GM04503 (cell line): ENCODE measurements at places on chromosomes 13 and 19.

DNA sequence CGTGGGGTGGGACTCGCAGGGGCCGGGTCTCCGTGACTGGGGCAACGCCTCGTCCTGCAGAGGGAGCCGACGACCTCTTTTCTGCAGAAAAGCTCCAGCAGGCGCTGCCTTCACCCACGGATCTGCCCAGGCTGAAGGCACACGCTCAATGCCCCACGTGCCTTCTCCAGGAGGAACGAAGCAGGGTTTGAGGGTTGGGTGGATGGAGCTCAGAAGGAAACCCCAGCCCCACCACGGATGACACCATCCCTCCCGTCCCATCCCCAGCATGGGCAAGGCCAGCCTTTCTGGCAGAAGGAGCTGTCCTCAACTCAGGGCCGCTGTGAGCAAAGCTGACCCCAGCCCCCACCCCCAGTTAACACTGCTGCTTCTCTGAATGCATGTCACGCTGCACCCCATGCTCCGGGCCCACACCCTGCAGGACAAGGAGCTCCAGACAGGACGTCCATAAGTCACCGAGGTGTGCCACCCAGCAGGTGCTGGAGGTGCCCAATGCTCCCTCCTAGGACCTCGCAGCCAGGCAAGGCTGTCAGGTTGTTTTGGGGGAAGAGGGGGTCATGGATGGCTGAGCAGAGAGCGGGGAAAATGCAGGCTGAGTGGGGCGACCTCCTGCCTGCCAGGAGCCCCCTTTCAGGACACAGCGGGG, 7.4 kb downstream of the C19orf25 start:
- no peak for DNase-seq

DNA sequence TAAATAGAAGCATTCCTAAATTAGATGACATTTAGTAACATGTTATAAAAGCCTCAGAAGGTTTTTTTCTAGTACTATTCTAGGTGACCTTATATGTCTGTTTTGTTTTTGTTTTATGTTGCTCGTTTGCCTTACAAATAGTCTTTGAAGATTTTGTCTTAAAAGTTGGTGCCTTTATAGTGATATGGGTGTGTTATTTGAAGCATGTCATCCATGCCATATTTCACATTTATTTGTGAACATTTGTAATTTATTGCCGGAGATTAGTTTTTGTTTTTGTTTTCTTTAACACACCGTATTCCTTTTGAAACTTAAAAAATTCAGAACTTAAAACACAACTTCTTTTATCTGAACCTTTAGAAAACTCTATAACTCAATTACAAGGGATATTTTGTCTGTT, 422.8 kb upstream of the PCDH9 start:
- no peak for DNase-seq

GRCh38 chr19:2945575-2946184, 909 bp upstream of the ZNF77 start:
- no peak for DNase-seq

DNA sequence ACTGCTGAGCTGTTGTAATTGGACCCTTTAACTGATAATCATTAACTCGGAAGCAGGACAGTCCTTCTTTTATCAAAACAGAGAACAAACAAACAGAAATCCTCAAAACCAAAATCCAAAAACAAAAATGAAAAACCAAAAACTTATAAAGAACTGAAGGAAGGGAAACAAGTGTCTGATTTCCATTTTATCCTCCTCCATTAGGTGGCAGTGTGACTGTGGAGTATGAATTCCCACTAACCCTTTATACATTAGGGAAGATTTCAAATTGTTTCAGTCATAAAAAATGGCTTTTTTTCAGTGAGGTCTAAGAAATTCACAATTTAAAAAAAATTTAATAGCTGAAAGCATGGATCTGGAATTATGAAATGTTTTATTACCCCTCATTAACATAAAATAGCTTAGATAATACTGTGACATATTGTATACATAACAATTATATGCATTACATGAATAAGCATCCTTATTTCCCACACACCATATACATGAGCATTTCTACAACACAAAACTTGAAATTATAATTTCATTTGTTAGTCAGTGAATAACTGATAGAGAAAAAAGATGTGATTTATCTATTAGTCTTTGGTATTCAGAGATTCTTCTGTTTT, 1074.3 kb upstream of the PCDH9 start:
- DNase-seq, result no peak

DNA sequence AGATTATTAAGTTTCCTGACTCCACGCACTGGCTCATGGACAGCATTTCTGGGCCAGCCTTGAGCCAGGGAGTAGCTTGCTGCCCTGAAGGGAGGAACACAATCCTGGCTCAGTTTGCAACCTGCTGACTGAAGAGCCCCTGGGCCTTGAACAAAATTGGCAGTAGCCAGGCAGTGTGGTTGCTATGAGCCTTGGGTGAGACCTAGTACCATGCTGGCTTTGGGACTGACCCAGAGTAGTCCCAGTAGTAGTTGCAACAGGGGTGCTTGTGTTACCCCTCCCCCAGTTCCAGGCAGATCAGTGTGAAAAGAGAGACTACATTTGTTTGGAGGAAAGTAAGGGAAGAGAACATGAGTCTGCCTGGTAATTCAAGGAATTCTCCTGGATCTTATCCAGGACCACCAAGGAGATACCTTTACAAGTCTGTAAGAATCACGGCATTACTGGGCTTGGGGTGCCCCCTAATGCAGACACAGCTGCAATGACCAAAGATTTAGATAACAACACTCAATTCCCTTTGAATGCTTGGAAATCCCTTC, 22.0 kb downstream of the ITGBL1 start:
- no peak for DNase-seq

DNA sequence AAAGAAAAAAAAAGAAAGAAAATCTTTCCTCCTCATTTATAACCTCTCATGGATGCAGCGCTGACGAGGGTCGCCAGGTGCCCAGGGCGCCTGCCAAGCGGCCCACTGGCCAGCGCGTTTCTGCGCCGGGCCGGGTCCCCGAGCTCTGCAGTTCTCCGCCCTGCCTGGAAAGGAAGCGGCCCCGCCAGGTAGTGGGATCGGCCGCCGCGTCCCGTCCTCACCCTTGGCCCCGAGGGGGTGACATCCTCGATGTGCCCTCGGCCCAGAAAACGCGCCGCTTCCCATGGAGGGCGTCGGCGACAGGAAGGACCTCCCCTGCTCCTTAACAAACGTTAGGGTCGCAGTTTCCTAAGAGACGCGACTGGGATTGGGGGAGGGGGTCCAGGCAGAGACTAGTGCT, 56.9 kb downstream of the ZNF726 start:
- no peak for DNase-seq

GRCh38 chr13:92074658-92075057, 676.2 kb downstream of the GPC5 start:
- DNase-seq, result no peak

GRCh38 chr13:53126841-53127245, 98.2 kb downstream of the OLFM4 start:
- DNase-seq, result no peak

DNA sequence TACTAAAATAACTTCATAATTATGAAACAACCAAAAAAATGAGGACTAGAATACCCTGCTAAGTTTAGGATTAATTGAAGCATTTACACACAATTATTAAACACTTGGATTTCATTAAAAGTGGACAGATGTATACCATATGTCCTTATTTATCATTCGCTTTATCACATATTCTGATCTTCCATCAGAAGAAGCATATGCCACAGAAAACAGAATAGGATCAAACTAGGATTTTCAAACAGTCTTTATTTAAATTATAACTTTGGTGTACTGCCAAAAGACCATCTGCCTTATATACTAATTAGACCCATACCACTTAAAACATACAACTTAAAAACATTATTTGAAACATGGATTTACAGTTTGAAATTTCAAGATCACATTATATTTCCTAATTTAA, 727.1 kb upstream of the KLHL1 start:
- DNase-seq, result no peak

DNA sequence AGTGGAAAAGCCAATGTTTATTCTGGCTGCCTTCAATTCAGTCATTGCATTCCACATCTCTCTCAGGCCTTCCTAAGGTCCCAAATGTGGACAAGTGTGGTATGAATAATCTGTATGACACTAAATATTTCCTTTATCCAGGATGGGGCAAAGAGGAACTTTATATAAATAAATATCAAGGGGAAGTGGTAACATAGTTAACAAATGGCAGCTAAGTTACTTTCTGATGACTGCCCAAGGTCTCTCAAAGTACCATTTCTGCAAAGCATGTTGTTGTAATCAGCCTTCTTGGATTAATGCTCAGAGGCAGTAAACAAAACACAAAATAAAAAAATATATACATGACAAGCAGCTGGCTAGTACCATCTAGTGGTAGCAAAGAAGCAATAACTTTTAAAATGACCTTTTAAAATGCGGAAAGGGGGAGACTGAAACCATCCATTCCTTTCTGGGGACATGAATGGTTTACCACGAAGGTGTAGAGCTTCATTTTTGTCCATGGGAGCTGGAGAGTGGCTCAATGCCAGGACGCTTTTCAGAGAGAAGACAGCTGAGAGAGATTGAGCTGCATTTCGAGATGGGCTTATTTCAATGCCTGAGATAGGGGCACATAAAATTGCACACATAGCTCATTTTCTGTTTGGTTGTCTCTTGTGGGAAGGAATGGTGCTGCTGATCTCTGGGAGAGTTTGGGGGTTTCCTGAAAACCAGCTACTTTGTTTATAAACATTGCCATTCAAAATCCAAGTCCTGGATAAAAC, 259.2 kb downstream of the RFC3 start:
- DNase-seq, result peak; percentile 49

DNA sequence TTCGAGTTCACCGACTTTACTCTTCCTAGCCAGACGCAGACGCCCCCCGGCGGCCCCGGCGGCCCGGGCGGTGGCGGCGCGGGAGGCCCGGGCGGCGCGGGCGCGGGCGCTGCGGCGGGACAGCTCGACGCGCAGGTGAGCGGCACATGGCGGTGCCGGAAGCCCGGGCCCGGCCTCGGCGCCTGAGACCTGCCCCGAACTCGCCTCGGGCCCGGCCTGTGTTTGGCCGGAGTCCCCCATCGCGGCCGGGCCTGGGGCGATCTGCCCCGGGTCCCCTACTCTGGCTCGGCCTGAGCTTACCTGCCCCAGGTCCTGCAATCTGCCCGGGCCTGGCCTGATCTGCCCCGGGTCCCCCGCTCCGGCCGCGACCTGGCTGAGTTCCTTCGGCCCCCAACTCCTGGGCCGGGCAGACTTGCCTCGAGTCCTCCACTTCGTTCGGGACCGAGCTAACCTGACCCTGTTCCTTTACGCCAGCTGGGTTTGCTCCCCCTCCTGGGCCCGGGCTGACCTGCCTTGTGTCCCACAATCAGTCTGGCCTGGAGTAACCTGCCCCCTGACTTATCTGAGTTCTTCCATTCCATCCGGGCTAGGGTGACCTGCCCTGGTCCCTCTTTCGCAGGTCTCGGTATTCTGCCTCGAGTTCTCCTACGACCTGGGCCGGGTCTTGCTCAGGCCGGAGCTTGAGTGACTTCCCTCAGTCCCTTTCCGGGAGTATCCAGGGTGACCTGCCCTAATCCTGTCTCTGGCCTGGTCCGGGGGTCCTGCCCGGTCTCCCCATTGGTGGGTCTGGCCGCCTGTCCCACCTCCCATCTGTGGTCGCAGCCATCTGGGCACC, 764 bp downstream of the UPF1 start:
- no peak for DNase-seq

DNA sequence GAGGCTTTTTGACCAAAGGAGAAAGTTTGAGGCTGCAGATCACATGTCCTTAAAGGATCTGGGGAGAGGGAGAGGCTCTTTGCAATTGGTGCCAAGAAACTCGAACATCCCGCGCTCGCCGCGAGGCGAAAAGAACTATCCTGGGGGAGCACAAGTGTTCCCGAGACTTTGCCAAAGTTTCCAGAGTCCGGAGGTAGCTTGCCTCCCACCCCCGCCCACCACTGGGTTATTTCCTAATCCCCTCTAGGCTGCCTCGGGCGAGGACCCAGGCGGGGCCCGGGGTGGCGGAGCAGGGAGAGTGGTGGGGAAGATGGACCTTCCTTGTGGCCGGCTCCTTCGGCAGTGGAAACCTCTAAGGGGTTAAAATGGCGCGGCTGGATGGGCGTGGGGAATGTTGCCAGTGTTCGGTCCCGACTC, 114.5 kb downstream of the KCNRG start:
- DNase-seq, result no peak

GRCh38 chr13:91233291-91233690, 114.2 kb upstream of the MIR17HG start:
- no peak for DNase-seq

DNA sequence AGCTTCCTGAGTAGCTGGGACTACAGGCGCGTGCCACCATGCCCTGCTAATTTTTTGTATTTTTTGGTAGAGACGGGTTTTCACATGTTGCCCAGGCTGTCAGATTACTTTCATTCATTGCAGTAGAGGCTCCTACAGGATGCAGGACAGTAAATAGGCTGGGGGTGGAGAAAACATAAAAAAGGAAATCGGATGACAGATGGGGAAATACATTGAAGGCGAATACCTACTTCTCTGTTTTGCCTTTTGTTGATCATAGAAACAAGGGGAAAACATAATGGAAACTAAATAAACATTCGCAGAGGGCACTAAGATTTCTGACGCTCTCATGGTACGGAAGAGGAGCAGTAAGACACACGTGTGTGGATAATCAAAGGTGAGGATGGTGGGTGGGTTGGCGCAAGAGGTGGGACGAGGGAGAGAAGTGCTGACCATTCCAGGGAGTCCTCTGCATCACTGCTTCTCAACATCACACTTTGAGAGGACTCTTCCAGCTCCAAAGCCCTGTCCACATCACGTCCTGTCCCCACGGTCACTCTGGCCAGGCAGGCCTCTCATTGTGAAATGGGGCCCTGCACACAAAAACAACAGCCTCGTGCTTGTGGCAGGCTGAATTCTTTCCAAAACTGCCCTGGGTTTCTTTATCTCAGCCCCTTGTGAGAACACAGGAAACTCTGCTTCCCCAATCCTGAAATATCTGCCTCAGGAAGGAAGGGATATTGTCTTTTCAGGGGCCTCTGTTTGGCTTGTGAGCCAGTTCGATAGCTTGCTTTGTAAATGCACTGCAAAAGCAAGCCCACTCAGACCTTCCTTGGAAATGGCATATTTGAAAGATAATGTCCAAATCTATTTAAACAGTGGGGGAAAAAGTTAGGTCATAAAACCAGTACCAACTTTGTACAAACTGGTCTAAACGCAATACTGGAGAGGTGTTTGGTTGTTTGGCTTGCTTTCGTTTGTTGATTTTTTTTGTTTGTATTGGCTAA, 188.5 kb downstream of the FOXO1 start:
- no peak for DNase-seq

- no peak for DNase-seq
Observed at GRCh38 chr19:43784981-43785808, 4.4 kb upstream of the KCNN4 start.

DNA sequence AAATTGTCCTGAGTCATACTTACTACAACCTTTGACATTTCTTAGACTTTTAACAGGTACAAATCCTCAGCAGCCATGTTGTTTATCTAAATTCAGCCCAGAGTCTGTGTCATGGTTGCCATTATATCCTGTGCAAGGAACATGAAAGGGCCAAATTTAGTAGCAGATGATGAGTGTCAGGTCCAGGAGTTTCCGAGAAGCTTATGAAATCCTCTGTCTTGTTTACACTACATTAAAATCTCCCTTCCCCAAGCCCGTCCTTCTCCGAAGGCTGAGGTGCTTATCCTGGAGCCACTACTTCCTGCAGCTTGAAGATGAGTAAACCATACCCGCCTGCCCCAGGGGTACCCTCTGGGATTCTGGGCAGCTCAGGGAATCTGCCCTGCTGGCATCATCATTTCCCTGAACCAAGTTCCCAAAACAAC, 102.6 kb upstream of the SERP2 start:
- DNase-seq, result no peak

GRCh38 chr13:106277484-106278154, 257.8 kb downstream of the EFNB2 start:
- no peak for DNase-seq
